Brain (organoid and tissue), 16 donors: ENCODE measurements at places on chromosomes 4 and X.

GRCh38 chr4:185755451-185755850, 56.5 kb downstream of the SORBS2 start:
- no peak for DNase-seq

- no peak for DNase-seq
These were observed 529.1 kb upstream of the INTU start for GRCh38 chr4:127103681-127104115.

GRCh38 chr4:80090090-80090489, 17.1 kb upstream of the ANTXR2 start:
- DNase-seq, result no peak

- no peak for DNase-seq
These were observed 76.5 kb upstream of the LSM6 start for GRCh38 chr4:146098978-146099377.

DNA sequence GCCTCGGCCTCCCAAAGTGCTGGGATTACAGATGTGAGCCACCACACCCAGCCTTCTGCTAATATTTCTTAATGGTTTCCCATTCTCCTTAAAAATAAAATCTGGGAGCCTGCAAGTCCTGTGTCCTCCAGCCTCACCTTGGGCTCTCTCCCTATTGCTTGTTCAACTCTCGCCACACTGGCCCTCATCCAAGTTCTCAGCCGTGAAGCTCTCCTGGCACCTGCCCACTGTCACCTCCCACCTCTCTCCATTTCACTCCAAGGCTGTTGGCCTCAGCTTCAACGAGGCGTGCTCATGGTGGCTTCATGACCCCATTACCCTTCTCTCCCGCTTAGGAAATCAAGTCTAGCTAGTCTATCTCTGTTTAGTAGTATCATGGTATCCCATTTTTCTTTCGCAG, 9.5 kb upstream of the ETNPPL start:
- no peak for DNase-seq

- no peak for DNase-seq
These were observed 585.8 kb upstream of the FAT1 start for GRCh38 chr4:187309456-187309855.

DNA sequence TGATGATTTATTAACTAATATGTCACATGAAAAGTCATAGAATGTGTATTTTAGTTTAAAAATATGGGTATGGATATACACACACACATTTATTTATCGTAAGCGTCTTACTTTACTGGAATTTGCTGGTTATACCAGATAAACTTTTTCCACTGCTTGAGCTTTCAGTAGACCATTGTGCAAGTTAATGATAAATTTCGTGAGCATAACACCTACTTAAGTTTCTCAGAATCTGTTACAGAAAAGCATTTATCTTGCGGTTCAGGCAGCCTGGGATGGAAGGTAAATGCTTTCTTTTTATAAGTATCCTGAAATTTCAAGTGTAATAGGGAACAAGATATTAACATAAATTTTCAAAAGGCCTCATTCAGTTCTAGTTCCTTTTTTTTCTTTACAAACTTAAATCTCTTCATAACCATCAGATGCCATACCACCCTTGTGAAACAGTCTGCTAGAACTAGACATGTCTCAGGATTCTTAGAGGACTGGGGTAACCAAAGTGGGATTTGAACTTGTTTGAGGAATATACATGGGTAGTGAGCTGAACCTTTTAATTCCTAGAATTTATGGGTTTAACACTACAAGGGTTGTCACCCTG, 27.7 kb downstream of the ATP7A start:
- DNase-seq, result no peak

DNA sequence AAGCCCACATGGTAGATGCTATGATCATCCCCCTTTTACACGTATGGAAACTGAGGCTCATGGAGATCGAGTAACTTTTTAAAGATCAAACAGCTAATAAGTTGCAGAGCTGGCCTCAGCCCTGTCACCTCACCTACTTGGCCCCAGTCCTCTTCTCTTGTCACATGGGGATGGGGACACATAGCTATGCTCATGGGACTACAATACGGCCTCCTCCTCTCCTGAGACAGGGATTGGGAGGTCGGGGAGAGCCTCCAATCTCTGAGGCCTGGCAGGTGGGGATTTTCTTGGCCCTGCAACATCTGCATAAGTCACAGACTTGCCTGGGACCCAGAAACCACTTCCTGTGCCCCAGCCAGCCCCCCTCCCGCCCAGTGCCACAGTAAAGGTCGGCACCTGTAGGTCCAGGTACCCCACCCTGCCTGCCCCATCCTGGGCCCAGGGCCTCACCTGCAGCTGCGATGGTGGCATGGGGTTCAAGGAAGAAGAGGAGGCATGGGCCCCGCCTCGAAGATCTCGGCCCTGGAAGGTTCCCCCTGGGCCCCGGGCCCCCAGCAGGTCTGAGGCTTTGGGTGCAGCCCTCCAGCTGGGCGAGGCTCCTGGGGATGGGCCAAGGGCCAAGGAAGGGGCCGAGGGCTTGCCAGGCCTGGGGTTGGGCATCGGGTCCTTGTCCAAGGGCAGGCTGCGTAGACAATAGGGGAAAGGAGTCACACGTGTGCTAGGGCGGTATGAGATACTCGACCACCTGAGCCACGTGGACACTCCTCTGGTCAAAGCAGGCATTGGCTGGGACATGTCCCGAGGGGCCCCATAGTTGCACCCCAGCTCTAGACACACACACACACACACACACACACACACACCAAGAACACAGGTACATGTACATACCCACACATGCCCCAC, 6.4 kb downstream of the FOXP3 start:
- no peak for DNase-seq

- DNase-seq, result peak; percentile 23
These were observed 26.8 kb downstream of the SH3TC1 start for GRCh38 chr4:8225706-8226443.

- no peak for DNase-seq
These were observed 186.4 kb downstream of the DCLK2 start for GRCh38 chr4:150264595-150265161.

DNA sequence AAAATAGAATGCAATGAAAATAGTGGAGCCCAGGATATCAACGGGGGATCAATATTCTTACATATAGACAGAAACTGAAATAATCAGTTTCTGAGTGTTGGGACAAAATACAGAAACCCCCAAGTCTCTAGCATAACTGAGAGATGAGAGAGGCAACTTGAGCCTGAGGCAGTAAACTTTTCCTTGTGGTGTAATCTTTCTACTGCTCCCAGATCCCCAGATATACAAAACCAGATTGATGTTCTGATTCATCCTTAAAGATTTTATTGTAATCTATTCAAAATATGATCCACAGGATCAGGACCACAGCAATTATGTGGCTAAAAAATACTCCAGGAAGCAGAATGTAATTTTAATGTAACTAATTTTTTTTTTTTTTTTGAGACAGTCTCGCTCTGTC, 2282.6 kb downstream of the ARAP2 start:
- DNase-seq, result no peak

- DNase-seq, result no peak
These were observed 152.5 kb upstream of the SPRY1 start for GRCh38 chr4:123244137-123244536.

GRCh38 chr4:125390727-125391126, 76.0 kb downstream of the FAT4 start:
- DNase-seq, result no peak

DNA sequence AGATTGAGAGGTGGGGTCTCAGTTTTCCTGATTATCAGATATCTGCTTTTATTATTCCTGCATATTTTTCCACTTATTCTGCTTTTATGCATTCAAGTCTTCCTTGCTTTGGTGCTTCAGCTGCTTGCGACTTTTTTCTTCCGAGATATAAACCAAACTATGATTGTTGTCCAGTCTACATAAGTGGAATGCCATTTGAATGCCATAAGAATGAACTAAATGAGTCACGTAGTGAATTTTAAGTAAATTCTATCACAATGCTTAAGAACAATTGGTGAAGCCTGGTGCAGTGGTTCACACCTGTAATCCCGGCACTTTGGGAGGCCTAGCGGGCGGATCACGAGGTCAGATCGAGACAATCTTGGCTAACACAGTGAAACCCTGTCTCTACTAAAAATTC, 189.1 kb downstream of the PCDH18 start:
- no peak for DNase-seq

DNA sequence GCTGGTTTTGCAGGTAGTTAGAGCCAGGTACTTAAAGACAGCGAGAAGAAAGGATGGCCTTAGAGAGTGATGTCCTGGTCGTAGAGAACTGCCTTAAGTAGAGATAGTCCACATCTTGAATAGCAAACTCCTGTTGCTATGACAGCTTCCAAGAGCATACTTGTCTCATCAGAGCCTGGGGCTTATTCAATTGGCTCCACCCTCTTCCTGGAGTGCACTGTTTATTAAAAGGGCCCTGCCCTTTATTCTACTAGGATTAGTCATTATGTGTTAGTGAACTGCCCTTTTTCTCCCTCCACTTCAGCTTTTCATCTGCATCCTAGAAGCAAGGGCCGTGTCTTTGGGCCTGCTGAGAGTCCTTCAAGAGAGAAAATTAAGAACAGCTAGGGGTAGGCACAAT, 94.5 kb upstream of the EOLA2 start:
- peak; percentile 29 for DNase-seq

GRCh38 chrX:80022363-80023031, 7.9 kb downstream of the TBX22 start:
- peak; percentile 29 for DNase-seq

DNA sequence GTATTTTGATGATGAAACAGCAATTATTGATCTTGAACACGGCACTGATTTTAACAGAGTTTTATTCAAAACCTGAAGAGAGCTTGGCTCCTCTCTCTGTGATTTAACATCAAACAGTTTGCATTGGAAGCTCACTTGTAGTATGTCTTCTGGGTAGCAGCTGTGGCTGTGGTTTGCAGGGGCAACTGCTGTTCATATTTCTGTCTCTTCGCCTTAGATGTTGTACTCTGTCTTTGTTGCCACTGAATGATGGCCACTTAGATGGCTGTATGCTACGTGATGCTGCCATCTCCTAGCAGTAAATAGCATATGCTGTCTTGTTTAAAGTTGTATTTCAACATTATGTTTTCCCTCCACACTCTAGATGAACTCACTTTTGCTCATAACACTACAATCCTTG, 1743.0 kb upstream of the TENM3 start:
- DNase-seq, result no peak

GRCh38 chr4:145830699-145831098, 107.9 kb downstream of the ZNF827 start:
- no peak for DNase-seq

DNA sequence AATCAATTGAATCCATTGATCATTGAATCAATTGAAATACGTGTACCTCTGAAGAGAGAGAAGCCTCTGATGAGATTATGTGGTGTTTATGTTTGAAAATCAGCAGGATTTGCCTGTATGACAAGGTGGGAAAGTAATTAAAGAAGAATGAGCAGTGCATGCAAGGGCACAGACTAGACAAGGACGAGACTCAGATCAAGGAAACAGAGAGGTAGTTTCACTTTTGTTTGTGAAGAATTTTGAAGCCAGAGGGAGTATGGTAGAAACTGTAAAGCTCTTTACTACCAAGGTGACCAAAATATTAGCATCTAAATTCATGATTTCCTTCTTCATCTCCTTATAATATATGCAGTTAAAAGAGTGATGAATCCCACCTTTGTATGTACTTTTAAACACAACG, 1830.0 kb upstream of the IGFBP7 start:
- DNase-seq, result no peak

- DNase-seq, result no peak
These were observed 13.9 kb upstream of the BEX4 start for GRCh38 chrX:103201041-103201440.

DNA sequence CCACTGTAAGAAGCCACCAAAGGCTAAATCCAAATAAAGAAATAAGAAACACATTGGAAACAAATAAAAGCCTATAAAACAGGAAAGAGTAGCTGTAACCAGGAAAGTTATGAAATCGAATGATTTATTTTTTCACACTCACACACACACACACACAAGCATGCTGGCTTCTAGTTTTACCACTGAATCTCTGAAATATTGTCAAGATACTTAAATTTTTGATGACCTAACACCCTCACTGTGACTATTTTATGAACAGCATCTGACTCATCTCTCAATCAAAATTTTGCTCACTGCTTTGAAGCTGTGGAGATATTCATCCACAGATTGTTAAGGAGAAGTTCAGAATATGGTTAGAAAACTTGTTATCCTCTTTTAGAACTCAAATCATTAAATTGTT, 13.9 kb upstream of the GABRB1 start:
- no peak for DNase-seq
